ENCODE measurements at places on chromosomes 12 and 14.

- DNase-seq, result no peak
Observed at GRCh38 chr12:115146453-115146852, 462.5 kb upstream of the TBX3 start.

- DNase-seq, result no peak
Observed at GRCh38 chr12:12661086-12661856, 34.7 kb downstream of the GPR19 start.

GRCh38 chr14:77339407-77339806 lies 18.6 kb downstream of the GSTZ1 start:
- DNase-seq, result no peak

DNA sequence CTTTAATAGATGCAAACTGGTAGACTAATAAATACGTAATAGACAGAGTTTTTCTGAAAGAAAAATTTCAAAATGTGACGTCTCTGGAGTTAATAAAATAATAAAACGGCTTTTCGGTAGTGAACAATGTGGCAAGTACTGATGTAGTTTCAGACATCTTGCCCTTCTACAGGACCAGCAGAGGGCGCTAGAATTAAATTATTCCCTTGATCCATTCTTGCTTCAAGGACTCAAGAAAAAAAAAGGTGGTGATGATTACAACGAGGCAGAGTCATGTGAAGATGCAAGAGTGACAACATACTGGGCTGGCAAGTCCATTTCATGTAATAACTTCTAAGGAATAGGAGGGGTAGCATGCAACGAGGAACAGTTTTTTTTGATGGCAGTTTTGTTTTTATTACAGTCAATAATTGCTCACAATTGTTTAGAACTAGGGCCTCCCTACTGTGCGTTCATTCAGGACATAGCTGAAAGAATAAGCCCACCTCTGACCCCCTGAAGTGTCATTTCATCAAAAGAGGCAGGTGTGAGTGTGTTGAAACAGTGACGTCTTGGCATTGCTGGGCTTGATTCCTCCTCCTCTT lies 101.0 kb upstream of the GZMB start:
- DNase-seq, result no peak

- DNase-seq, result no peak
Observed at GRCh38 chr12:52223406-52224039, 9.5 kb upstream of the KRT7 start.

- no peak for DNase-seq
Observed at GRCh38 chr12:112852127-112852526, 54.6 kb upstream of the OAS1 start.

Data from anterior cingulate cortex (tissue), 58 donors.